ENCODE measurements at places on chromosomes 16 and 17.

DNA sequence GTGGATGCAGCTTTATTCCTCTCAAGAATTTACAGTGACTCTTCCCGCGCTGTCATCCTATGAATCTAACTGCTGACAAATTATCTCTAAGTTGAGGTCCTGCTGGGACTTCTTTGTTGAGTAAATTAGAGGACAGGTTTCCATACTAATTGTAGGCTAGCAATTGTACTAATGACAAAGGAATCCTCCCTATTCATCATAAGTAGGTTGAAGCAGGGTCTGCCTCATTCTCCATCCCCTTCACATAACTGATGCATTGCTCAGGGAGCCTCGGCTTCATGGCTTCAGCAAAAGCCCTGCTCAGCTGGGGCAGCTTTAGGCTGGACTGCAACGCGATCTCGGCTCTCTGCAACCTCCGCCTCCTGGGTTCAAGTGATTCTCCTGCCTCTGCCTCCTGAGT, 83.1 kb upstream of the IRX6 start:
- DNase-seq = no peak

DNA sequence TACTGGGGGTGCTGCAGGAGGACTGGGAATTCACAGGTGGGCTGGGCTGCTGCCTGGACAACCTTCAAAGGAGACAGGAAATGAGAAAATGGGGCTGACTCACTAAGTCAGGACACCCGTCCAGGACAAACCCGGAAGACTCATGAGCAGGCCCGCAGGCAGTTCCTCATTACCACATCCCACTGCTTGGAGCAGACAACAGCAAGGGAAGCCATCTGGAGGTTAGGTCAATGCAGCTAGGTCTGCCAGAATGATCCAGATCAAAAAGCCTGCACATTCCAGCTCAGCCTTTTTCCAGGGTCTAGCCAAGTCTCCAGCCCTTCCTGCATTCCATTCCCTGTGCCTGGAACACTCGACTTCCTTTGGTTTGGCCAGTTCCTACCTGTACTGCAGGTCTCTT, 536.5 kb upstream of the CDH11 start:
- DNase-seq = peak; percentile 75

DNA sequence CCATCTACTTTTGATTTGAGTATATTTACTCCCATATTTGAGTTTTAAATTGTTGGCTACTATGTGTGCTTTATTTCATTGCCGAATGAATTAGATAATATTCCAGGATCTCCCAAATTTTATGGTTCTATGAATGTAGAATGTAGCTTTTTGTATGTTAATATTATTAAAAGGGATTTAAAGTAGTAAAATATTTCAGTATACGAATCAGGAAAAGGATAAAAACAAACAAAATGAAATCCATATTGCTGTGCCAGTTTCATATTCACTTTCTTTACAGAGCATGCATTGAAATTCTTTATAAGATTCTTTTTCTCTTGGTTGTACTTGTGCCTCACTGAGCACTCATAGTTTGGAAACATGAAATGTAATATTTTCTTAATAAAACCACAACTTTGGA, 155.1 kb downstream of the CHD9 start:
- DNase-seq = peak; percentile 21

DNA sequence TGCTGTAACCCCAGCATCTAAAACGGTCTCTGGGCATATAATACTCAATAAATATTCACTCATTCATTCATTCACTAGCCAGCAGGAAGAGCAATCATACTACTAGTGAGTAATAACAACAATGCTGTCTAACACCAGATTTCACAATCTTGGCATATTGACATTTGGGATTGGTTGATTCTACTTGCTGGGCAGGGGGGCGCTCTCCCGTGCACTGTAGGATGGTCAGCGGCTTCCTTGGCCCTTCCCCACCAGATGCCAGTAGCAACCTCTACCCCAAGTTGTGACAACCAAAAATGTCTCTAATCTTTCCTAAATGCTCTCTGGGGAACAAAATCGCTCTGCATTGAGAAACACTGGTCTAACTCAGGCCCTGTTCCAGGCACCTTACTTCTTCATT, 20.7 kb downstream of the WFDC1 start:
- DNase-seq = no peak

DNA sequence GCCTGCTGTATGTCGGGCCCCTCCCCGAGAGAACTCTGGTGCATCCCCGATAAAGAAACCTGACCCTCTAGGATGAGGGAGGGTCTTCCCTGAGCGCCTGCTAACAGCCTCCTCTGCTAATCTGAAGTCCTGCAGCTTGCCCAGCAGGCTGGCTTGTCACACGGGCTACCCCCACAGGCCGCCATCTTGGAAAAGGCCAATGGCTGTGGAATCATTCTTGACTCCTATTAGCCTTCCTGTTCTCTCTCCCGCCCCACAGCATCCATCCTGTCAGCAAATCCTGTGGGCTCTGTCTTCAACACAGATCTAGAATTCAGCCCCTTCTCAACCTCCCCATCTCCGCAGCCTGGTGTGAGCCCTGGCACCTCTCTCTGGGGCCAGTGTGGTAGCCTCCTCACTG, 12.0 kb downstream of the IL4R start:
- no peak for DNase-seq

- no peak for DNase-seq
These were observed 10.3 kb downstream of the MPP3 start for GRCh38 chr17:43822570-43823190.

- DNase-seq = no peak
These were observed 41.4 kb downstream of the CMIP start for GRCh38 chr16:81485824-81486539.

DNA sequence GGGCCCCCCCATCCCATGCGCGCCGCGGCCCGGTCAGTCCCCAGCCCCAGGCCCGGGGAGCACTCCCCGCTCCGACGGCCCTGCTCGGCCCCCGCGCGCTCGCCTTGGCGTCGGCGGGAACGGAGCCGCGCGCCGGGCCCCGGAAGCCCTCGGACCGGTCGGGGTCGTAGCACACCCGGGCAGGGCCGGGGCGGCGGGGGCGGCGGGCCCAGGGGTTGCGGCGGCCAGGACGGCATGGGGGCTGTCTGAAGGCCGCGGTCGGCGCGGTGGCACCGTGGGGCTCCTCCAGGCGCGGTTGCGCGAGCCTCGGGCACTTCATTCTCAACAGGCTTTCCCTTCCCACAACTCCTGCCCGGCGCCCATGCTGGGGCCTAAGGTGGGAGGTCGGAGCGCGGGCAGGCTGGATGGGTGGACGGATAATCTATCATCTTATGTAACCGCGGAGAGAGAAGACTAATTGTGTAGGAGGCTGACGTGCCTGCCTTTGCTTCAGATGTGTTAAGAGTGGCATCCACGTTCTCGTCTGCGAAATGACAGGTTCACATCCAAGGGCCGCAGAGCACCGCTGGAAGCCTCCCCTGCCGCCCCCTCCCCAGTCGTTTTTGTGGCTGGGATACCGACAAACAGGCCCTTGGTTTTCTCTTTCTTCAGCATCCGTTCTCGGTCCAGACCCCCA, 708 bp downstream of the BAIAP2 start:
- no peak for DNase-seq

DNA sequence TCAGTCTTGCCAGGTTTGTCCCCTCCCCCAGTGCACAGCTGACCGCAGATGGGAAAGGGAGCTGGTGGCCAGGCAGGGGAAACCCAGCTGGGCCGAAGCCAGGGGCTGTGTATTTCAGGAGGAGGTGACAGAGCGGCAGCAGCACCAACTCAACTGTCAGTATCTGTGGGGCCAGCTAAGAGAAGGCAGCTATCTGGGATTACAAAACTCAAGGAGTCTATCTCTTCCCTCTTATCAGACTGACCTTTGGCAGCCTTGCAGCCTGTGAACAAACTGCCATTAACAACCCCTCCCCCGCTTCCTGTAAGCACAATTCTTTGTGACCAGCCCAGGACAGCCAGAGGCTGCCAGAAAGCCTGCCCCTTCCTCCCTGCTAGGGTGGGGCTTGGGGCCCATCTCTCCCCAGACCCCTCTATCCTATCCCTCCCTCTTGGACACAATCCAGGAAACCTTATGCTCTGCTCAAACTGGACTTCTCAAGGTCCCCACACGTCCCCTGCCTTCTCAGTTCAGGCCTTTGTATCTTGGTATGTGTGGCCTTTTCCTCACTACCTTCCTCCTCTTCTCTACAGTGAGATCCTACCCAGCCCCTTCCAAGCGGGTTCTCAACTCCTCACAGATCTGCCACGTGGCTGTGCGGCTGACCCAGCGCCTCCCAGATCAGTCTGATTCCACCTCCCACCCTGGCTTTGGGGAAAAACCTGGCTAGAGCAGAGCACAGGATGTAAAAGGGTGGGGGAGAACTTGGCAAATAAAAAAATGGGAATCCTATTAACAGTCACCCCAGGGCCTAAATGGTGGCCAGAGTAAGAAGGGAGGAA, 10.5 kb downstream of the ST3GAL2 start:
- DNase-seq = peak; percentile 93

DNA sequence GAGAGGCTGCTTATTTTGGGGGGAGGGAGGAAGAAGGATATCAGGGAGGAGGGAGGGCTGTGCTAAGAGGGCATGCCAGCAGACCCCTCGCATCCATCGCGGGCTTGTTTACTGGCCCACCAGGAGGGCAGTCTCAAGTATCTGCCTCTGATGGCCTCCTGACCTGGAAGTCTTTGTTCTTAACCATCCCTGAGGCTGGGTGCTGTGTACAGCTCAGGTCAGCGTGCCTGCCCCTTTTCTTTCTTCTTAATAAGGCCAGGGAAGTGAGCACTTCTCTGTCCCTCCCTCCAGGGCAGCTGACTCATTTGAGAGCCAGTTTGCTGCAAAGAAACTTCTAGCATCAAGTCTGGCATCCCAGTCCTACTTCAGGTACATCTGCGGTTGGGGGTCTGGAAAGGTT, 157.0 kb downstream of the CCDC182 start:
- DNase-seq = no peak

DNA sequence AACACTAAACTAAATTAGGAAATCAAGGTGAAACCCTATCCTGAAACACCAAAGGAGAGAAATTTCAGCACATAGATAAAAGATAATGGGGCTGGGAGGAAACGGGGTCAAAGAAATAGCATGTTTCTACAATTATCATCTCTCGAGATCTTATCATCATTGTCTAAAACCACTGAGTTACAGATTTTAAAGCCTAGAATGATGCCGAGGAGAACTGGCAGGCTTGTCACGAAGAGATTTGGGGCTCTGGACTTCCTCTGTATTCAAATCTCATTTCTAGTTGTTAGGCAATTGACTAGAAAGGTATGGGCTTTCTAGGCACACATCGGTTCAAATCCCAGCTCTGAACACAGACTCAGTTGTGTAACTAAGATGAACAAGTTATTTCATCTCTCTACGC, 9.3 kb downstream of the PDZD9 start:
- DNase-seq = no peak

- peak; percentile 49 for DNase-seq
These were observed 22.6 kb upstream of the MPHOSPH6 start for GRCh38 chr16:82192665-82193064.

GRCh38 chr16:66366433-66367299, at the start of gene CDH5:
TSS of gene CDH5 (plus strand) at chr16:66366691. CDS start at chr16:66379338, 12,647 bp downstream.
- no peak for DNase-seq

- no peak for DNase-seq
These were observed 75.9 kb upstream of the RNU2-1 start for GRCh38 chr17:43309505-43310332.

GRCh38 chr16:50735629-50736122, 6.2 kb upstream of the CYLD start:
- no peak for DNase-seq

DNA sequence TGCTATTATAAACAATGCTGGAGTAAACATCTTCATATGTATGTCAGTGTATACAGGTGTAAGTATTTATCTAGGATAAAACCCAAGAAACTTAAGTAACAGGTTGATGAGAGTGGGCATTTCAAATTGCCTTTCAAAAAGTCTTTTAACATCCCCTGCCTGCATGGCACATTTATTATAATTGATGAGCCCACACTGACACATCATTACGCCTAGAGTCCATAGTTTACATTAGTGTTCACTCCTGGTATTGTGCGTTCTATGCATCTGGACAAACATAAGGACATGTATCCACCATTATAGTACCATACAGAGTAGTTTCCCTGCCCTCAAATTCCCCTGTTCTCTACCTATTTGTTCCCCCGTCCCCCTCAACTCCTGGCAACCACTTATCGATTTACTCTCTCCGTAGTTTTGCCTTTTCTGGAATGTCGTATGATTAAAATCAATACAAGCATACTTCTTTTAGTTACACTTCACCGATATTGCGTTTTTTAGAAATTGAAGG, 53.7 kb downstream of the NACA2 start:
- DNase-seq = no peak

GRCh38 chr17:10757647-10758046, 27.8 kb upstream of the TMEM220 start:
- DNase-seq = no peak

DNA sequence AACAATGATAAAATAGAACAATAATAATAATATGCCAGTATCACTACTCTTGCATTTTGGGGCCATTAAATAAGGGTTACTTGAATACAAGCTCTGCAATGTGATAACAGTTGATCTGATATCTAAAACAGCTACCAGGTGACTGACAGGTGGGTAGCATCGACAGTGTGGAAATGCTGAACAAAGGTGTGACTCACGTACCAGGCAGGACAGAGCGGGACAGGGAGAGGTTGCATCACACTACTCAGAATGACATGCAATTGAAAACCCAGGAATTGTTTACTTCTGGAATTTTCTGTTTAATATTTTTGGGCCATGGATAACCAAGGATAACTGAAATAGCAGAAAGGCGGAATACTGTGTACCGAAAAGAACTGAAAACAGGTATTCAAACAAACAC, 15.8 kb upstream of the ZNF19 start:
- no peak for DNase-seq

- DNase-seq = peak; percentile 81
These were observed 35.8 kb upstream of the HAPSTR1 start for GRCh38 chr16:9055661-9056060.

DNA sequence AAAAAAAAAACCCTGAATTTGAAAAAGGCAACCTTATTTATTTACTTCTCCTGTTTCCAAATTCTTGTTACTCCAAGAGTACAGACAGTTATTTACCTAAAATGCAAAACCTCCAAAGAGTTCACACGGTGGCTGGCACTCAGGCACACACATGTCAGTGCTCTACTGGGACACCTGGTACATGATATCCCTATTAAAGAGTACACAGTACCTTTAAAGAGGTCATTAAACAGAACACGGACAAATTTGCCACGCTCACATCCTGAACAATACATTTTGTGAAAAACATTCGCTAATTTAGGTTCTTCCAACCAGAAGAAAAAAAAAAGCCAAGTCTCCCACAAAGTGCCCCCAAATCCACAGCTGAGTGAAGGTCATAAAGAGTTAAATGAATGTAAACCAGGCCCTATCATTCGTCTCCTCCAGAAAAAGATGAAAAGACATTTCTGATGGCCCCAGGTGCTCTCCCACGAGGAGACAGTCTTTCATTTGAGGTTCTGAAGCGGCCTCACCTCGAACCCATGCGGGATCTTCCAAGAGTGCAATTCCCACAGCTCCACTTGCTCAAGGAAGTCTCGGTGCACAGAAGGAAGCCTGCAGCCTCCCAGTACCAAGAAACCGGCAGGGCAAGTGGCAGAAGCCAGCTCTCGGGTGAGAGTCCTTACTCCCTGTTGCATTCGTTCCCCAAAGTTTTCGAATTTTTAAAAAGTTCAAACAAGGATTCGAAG, 993 bp downstream of the ERN1 start:
- DNase-seq = peak; percentile 43

- DNase-seq = no peak
These were observed 22.9 kb downstream of the CDIP1 start for GRCh38 chr16:4515611-4516233.

- DNase-seq = no peak
These were observed 63.6 kb downstream of the PLD6 start for GRCh38 chr17:17142556-17142955.

- DNase-seq = no peak
These were observed 11.9 kb downstream of the EXOC7 start for GRCh38 chr17:76091526-76092286.

Data from fibroblast of skin of back (primary cell).